ENCODE measurements at places on chromosomes 4 and X.

- peak; percentile 46 for DNase-seq
These were observed 650.8 kb downstream of the PCDH7 start for GRCh38 chr4:31370866-31371465.

- DNase-seq: peak; percentile 8
These were observed 60.2 kb downstream of the KCNIP4 start for GRCh38 chr4:21888195-21888976.

DNA sequence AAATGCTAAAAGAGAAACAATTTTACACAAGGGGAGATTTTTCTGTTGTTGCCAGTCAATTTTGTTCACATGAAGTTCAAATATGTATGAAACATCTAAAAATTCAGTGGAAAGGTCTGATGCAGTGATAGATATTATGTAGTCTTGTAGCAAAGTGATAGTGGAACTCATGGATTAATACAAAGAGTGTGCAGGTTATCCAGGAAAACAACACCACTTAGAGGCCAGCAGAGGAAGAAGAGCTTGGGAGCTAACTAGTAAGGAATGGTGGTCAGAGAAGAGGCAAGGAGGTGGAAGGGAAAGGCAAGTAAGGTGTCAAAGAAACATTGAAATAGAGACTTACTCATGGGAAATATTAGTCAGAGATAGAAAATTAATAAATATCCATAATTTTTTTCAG lies 395.6 kb downstream of the MAPK10 start:
- DNase-seq: no peak

DNA sequence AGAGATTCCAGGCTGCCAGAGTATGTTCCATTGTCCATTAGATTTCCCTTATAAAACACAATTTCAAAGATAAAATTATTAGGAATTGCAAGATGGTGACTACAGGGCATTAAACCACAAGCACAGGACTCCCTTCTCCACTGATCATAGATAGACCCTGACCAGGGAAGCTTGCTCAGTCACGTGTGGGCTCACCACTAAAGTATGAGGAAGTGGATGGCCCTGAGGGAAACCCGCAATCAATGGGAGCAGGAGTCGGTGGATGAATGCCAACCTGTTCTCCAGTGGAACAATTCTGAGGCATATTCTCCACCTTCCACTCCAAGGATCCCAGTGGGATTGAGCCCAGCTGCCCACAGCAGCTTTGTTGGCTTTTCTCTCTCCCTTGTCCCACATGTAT lies 515.7 kb downstream of the BCOR start:
- no peak for DNase-seq

GRCh38 chr4:183544109-183544508 lies 39.3 kb downstream of the ING2 start:
- DNase-seq: no peak

GRCh38 chr4:83828601-83829000 lies 292.7 kb downstream of the GPAT3 start:
- DNase-seq: no peak

- peak; percentile 72 for DNase-seq
These were observed 131.9 kb downstream of the FHIP1A start for GRCh38 chr4:151540728-151541388.

- DNase-seq: no peak
These were observed 50.3 kb upstream of the MCF2 start for GRCh38 chrX:139758250-139758649.

DNA sequence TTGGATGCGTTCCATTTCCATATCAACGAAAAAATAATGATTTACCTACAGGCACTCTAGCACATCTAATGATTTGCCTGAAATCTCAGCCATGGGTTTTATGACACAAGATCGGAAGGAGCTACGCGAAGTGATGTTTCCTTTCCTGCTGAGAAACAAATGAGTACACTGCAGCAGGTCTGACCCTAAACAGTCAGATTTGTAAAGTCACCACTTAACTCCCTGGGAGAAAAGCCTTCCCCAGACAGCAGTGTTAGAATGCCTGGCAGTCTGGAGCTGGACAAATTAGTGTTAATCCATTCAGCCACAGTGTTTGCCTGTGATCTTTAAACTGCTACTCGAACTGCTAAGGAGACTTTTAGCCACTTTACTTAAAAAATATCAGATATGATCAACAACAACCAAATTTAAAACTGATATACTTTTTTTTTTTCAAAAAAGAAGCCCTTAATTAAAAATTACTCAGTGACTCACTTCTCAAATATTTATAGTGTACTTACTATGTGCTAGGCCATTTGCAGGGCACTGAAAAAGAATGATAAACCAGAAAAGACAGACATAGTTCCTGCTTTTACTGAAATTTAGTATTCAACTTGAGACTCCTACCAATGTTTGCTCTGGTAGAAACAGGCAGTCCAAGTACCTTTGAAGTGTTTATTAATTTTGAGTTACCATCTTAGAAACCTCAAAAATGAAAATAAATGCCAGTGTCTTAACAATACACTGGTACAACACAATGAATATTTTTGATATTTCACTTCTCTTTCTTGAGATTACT lies 104.5 kb downstream of the SHISA3 start:
- no peak for DNase-seq

- no peak for DNase-seq
These were observed 82.9 kb downstream of the OR13H1 start for GRCh38 chrX:131626681-131627296.
